RWPE2 (cell line): ENCODE measurements at places on chromosomes 1 and 21.

GRCh38 chr1:194281376-194281775 lies 1095.0 kb upstream of the B3GALT2 start:
- DNase-seq: no peak

DNA sequence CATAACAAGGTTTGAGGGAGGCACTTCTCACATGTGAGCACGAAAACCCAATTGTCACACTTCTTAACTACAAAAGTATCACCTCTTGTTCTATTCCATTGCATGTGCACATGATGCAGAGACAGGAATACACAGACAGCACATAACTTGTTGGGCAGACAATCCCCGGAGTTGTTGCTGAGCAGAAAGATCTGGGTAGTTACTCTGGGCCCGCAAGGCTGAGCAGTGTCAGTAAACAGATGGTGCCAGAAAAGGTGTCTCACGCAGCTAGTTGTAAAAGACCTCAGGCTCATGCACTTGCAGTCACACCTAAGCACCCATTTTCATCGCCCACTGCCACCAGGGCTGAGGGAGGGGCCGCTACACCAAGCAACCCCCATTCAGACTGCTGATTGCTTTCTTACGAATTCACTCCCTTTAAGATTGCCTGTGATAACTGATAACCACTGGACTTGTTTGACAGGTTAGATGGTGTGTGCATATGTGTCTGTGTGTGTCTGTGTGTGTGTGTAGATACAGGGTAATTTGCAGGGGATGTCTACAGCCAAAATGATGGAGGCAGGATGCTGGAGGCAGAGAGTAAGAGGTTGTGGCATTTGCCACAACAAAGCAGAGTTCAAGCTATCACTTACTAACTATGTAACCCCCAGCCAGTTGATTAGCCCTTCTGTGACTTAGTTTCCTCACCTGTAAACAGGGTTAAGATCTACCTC lies 4.2 kb downstream of the LGR6 start:
- no peak for DNase-seq

DNA sequence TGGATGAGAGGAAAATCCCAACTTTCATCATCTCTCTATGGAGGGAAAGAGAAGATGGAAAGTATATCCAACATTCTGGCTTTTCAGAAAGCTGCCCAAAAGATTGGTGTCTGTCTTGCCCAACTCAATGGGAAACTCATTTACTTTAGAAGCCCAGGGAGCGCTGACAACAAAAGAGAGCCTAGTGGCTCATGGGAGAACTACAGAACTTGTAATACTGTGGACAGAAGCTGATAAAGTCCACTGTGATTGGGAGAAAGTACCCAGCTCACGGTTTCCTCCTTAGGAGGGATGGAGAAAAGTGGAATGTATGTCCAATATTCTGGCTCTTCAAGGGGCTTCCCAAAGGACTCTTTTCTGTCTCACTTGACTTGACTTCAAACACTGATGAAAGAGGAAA lies 66.0 kb downstream of the RGS21 start:
- no peak for DNase-seq

- no peak for DNase-seq
Measured at GRCh38 chr1:22892789-22893188, 79.9 kb downstream of the LACTBL1 start.

DNA sequence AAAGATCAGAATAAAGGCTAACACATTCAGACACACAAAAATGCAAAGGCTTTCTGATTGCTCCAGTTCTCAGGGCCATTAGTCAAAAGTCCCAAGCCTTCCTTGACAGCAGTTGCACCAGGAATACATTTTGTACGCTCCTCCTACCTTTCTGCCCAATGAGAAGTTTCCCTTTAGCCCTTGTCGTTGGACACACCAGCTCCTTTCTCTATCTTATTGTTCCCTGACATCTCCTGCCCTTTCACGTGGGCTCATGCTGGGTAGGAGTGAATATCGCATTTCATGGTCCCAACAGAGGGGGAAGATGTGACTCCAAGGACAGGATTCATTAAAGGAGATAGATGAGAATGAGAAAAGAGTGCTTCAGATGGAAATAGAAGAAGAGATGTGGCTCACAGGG lies 33.5 kb upstream of the IFI16 start:
- no peak for DNase-seq

DNA sequence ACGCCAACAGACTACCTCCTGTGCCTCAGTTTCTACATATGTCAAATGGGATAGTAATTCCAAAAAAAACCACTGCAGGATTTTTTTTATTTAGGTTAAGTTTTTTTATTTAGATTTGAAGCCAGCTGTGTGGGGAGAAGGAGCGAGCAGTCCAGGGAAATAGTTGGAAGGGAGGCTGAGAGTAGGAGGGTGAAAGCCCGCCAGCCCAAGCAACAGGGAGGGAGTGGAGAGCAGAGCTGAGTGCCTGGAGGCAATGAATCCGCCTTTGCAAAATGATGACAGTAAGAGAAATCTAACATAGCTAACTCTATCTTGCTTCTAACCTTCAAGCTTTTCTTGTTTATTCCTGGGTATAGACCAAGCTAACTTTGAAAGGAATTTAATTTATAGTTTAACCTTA lies 15.6 kb upstream of the C1orf198 start:
- no peak for DNase-seq

DNA sequence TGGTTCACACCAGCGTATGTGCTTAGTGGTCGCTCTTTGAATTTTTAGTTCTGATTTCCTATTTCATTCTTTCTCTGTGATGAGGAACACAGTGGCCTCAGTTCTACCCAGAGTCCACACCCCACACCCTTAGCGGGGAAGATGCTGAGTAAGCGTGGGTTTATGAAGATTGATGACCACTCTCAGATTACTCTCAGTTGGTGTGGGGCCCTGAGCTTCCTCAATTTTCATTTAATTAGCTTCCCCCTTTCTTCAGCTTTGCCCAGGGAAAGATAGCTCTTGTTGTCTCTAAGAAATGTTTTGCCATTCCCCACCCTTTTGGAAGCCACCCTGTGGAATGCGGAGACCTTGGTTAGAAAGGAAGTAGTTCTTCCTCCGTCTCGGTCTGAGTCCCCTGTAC lies 299.9 kb upstream of the PROX1 start:
- DNase-seq: no peak

DNA sequence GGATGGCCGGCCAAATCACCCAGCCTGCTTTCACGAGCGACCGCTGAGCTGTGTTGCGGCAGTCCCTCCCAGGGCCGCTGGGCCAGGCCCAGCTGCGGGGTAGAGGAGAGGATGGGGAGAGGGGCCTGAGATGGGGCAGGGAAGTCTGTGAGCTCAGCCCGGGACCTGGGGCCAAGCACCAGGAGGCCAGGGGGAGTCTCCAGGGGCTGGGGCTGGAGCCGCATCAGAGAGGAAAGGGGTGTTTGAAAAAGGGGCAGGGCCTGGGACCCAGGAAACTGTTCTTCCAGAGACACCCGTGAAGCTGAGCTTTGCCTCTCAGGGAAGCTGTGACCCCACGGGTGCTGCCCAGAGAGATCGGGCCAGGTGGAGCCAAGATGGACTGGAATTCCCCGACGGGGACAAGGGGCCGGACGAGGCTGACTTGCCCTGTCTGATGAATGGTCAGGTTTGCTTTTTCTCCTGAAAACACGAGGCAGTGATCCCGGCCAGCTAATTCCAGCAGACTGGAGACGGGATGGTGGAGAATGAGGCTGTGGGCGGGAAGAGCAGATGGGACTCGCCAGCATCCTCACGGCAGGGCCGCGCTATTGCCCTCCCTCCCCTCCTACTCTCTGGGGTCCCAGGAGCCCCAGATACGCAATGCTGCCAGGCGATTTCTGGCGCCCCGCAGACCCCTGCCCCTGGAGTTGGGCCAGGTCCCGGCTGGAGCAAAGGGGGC lies 40.3 kb upstream of the COL18A1 start:
- DNase-seq: no peak

DNA sequence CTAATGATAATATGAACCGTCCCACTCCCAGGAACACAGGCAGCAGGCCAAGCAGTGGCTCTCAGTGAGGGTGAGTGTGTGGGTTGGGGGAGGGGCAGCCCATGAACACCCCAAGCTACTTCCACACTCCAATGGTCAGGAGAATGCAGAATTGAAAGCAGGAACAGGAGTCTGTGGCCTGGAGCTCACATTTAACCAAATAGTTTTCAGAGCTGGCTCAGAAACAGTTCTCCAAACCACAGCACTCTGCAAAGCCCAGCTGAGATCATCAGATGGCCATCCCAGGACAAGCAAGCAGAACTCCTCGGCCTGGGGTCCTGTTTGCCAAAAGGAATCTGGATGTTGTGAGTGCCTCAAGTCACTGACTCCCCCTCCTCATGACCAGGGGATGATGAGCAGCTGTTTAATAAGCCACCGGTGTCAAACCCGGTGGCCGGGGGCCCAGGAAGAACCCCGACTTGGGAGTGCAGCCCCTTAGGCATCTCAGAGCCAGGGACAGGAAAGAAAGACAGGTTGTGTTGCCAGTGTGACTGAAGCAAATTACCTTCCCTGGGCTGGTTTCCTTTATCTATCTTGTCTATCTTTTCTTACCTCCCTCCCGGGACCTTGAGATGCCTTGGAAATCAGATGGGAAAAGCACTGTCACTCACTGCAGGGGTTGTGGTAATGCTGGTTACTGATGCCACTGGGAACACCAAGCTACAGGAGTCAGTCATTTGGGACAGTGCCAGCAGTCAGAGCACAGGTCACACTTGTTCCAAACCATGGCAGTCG lies 20.4 kb downstream of the DEGS1 start:
- no peak for DNase-seq

DNA sequence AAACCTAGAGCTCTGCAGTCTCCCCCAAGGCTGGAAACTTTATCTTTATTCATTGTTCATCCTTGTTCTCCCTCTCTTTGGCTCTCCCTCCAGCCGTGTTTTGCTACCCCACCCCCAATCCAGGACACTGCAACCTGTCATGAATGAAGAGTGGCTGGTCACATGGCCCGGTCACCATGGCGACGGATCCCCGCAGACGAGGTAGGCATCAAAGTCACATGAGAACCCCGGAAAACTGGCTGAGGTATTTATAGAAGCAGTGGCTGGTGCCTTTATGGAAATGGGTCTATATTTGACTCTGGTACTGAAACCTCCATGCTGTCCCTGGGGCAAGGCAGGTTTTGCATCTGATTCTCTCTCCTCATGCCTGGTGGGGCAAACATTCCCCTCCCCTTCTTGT lies 13.4 kb upstream of the SLC6A17 start:
- no peak for DNase-seq

DNA sequence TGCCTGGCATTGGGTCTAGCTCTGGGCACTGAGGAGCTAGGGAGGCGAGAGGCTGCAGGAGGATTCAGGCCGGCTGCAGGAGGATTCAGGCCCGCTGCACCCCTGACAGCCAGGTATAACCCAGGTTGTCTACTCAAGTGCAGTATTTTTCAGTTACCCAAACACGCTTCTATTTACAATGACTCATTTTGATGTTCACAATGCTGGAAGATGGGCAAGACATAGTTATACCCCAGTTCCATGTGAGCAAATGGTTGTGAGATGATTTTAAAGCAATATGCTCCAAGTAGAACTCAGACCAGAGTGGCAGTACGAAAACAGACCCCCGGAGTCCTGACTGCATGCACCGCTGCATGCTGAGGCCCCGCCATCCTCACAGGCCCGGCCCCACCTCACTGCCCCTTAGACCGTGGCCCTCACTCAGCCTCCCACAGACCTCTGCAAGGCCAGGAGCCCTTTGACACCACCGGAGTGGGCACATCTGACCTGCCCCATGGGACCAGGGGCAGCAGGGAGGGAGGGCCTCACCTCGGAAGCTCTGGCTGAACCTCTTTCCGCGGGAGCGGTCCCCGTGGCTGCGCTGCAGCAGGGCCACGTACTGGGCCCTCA lies 553 bp downstream of the LEFTY1 start:
- DNase-seq: no peak

- no peak for DNase-seq
Measured at GRCh38 chr1:86696522-86696921, 7.9 kb upstream of the SH3GLB1 start.

GRCh38 chr1:23557471-23558124 lies 1.7 kb downstream of the ID3 start:
- DNase-seq: no peak

DNA sequence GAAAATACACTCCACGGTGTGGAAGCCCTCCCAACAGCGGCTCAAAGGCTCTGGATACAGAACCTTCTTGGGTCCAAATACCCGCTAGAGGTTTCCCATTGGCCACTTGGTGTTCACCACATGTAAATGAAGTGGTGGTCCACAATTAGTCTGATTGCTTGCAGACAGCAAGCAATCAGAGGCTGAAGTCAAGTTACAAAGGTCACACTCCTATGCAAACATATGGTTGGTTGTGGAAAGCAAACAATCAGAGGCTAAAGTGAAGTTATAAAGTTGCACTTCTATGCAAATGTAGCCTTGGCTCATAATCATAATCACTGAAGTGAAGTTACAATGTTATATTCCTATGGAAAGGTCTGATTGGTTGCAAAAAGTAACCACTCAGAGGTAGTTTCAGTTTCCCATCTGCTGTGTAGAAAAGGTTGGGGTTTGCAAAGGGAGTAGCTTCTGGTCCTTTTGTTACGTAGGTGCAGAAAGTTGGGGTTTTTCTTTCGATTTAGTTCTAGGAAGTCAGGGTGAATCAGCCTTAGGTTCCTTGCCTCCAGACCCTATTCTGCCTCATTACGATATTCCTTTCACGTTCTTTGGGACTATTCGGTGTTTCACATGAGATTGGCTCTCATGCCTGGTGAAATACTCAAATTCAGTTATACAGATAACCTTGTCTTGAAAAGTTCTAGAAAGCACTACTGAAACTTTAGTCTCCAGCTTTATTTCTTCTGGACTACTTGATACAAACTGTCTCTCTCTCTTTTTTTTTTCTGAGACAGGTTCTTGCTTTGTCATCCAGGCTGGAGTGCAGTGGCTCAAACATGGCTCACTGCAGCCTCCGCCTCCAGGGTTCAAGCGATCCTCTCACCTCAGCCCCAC lies 36.7 kb upstream of the MTF2 start:
- DNase-seq: no peak

- no peak for DNase-seq
Measured at GRCh38 chr1:30707412-30708360, 15.7 kb downstream of the MATN1 start.

DNA sequence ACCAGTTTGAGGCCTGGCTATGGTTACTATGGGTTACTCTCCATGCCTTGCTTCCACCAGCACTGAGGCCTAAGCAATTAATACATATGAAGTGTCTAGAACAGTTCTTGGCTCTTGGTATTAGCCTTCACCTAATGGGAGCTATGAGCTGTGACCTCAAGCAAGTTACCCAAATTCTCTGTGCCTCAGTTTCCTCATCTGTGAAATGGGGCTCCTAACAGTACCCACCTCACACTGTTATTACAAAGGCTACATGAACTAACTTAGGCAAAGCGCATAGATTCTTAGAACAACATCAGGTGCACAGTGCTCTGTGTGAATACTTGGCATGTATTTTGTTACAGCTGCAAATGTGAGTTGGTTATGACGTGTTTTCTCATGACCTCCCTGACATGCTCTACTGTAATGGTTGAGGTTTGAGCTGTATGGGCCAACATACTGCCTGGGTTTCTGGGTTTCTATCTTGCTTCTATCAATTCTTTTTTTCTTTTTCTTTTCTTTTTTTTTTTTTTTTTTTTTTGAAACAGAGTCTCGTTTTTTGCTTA lies 26.5 kb downstream of the CDCP2 start:
- no peak for DNase-seq

DNA sequence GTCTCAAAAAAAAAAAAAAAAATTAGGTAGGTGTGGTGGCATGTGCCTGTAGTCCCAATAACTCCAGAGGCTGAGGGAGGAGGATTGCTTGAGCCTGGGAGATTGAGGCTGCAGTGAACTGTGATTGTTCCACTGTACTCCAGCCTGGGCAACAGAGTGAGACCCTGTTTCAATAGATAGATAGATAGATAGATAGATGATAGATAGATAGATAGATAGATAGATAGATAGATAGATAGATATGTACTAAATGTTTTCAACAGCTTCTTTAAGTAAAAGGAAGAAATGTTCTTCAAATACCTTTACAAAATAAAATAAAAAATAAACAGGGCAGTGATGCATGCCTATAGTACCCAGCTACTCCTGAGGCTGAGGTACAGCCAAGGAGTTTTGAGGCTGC lies 9.8 kb downstream of the KIF1B start:
- no peak for DNase-seq
